ENCODE measurements at places on chromosomes 1 and 21.
A peak's percentile ranks its signal among the peaks of the same experiment; 100 is the strongest.

DNA sequence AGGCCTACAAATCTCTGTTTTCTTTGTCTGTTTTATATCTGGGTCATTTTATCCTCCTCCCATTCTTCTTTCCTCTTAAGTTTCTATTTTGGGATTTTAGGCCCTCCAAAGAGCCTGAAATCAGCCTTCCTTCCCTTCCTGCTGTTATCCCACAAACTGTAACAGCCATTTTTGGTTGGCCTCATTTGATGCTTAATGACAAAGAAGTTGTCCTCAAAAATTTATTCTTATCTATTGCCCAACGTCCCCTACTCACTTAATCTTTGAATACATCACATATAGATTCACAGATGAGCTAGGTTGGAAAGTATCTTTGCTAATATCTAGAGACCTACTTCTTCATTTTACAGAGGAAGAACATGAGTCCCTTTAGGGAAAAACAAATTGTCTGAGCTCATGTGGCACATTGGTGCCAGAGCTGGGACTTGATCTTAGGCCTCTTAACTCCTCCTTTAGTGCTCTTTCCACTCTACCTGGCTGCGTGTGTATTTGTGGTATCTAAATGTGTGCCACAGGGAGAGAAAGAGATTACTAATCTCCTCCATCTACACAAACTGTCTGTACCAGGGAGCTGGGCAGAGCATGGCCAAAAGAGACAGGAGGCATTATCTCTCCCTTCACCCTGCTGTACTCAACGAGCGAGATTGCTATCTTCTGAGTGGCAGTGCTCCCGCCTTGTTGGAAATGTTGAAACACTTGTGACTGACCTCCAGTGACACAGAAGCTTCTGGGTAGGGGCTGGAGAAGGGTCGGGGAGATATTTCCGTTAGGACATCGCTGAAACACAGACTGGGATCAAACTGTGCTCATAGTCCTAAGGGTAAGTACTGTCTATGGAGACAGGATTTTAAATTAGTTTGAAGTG lies 30.1 kb downstream of the RHEX start:
- DNase-seq = peak; percentile 34

GRCh38 chr21:34781526-34781925 lies 112.7 kb downstream of the CLIC6 start:
- no peak for DNase-seq

GRCh38 chr1:2943686-2944260 lies 77.5 kb upstream of the ACTRT2 start:
- no peak for DNase-seq

GRCh38 chr21:43609501-43610340 lies 49.6 kb downstream of the HSF2BP start:
- DNase-seq = peak; percentile 76

DNA sequence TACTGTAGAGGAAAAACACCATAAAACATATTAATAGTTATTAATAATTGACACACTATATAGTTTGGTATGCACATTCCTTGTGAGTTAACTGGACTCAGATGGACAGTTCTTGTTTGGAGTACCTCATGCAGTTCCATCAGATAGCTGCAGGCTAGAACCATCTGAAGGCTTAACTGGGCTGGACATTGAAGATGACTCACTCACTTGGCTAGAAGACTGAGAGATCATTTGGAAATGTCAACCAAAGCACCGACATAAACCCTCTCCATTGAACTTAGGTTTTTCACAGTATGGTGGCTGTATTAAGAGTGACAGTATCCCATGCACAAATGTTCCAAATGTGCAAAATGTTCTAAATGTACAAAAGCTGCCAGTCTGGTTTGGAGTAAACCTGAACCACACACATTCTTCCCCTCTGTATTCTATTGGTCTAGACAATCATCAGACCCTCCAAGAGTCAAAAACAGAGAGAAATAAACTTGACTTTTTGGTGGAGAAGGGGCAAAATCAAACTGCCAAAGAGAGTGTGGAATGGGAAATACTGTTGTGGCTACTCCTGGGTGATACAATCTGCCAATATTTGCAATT lies 708.4 kb downstream of the KCNT2 start:
- no peak for DNase-seq

GRCh38 chr1:172417557-172417956 lies 2.9 kb upstream of the C1orf105 start:
- no peak for DNase-seq

DNA sequence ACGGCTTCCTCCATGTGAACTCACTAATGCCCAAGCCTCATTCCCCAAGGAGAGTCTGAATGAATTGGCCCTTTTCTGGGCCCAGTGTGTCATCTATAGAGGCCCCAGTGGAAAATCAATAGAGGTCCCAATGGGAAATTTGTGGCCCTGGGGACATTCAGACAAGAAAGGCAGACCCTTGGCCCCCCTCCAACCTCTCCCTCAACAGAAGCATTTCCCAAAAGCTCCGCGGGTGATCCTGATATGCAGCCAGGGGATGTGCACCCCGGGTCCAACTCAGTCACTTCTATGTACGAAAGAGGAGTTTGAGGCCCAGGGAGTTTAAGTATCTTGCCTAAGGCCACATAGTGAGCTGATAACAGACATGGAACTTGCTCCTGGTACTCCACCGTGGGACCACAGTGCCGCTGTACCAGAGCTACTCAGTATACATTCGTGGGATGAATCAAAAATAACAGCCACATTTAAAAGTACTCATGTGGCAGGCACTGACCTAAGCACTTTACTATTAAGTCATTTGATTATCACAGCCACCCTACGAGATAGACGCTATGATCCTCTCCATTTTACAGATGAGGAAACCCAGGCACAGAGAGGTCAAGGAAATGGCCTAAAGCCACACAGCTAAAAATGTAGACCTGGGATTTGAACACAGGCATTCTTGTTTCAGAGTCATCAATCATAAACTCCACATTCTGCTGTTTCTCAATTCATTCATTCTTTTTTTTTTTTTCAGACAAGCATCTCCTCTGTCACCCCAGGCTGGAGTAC lies 8.5 kb downstream of the EPHA2 start:
- no peak for DNase-seq

DNA sequence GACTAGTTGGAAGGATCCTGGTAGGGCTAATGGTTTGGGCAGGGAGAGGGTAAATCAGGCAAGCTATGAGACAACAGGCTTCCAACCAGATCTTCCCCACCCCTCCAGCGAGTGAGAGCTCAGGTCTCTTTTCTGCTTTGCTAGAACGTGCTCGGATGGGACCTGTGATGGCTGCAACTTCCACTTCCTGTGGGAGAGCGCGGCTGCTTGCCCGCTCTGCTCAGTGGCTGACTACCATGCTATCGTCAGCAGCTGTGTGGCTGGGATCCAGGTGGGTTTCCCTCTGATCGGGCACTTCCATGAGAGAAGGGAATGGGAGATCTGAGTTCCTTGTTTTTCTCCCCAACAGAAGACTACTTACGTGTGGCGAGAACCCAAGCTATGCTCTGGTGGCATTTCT lies 14.0 kb upstream of the SARS1 start:
- DNase-seq = no peak

- no peak for DNase-seq
Observed at GRCh38 chr1:21492356-21492625, 16.9 kb upstream of the ALPL start.

GRCh38 chr1:214018386-214019268 lies 30.9 kb downstream of the PROX1 start:
- DNase-seq = no peak

GRCh38 chr1:79587229-79587628 lies 580.7 kb upstream of the ADGRL4 start:
- no peak for DNase-seq

- peak; percentile 86 for DNase-seq
Observed at GRCh38 chr21:21163904-21164303, 165.7 kb downstream of the NCAM2 start.

GRCh38 chr1:17990401-17990800 lies 117.2 kb upstream of the IGSF21 start:
- no peak for DNase-seq

DNA sequence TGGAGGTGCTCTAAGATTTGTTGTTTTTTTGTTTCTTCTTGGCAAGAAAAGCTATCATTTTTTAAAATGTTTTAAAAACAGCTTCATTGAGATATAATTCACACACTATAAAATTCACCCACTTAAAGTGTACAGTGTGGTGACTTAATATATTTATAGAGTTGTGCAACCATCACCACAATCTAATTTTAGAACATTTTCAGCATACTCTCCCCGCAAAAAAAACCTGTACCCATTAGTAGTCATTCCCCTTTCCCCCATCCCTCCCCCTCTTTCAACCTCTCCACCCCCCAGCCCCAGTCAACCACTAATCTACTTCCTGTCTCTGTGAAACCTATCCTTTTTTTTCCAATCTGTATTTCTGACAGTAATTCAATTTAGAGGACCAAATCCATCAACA lies 30.6 kb downstream of the ZC3H11B start:
- no peak for DNase-seq

DNA sequence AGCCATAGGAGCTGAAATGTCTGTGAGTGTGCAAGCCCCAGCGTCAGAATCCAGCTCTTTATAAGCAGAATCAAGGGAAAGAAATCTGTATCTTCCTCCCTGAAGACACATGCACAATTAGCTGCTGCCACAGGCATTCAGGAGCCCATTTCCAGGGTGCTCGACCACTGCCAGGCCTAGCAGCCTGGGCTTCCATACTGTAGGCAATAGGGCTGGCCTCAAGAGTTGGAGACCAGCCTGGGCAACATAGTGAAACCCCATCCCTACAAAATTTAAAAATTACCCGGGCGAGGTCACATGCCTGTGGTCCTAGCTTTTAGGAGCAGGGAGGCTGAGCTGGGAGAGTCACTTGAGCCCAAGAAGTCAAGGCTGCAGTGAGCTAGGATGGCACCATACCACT lies 41.0 kb downstream of the NEK2 start:
- DNase-seq = no peak

DNA sequence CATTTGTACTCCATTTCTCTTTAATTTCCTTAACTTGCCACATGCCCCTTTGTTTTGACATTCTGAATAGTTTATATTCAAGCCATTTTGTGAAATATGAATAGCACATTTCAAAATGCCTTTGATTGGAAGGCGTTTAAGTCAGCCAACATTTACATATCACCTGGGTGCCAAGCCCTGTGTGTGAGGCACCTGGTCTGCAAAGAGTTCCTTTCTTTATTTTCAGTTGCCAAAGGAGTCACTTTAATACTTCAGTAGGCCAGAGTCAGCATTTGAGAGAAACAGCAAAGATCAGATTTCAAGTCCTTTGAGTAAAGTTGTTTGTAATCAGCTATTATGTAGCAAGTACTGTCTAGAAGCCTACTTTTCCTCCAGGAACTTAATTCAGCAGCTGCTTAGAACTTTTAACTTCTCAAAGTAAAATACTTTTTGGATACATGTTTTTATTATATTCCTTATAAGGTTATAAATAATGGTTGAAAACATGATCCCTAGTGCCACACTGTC lies 70.8 kb downstream of the DTL start:
- DNase-seq = no peak

DNA sequence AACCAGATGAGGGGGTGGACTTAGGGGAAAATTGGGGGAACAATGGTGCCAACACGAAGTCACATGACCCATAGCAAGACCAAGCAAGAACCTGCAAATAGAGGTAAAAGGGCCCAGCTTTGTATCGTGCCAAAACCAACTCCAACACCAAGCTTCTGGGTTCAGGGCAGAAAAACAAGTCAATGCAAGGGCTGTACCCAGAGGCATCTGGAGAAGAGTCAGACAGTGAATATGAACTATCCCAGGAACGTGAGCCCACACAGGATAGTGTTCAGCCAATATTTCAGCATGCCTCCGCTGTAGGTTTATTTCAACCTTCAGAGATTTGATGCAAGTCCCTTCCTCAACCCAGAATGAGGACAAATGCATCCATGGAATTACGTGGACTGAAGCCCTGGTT lies 15.0 kb upstream of the ZMYM6 start:
- no peak for DNase-seq

- DNase-seq = no peak
Observed at GRCh38 chr21:44706026-44706705, 5.2 kb downstream of the TSPEAR start.

DNA sequence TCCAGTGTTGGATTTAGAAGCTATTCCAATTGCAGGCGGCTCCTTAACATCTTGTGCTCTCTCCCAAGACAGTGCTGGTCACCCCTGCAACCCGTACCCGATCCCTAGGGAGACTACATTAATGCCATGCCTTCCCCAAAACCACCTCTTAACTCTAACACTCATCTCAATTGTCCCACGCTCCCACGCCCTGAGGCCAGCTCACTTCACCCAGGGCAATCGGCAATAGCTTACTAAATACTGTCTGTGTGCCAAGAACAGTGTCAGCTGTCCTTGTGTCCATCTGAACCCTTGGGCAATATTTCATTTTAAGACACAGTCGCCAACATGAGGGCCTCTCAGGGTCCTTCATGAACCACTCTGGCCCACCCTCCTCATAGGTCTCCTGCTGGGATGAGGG lies 13.9 kb downstream of the C1orf198 start:
- no peak for DNase-seq

- peak; percentile 83 for DNase-seq
Observed at GRCh38 chr1:52127181-52128180, 14.4 kb upstream of the ZFYVE9 start.

DNA sequence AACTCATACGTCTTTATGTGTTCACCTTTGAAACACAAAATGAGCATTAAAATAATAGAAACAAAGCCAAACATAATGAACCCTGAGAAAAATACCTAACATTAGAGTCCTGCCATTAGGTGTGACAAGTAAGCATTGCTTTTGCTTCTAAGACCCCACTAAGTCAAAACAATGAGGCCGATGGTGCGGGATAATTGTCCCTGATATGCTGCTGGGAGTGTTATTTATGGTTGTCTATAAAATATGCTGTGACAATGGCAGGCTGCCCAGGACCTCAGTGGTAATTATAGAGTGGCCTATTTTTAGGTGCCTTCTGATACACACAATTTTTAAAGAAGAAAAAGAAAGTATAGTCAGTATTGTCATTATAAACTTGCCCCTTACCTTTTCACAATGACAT lies 1423.1 kb downstream of the AMY1C start:
- DNase-seq = no peak

- peak; percentile 21 for DNase-seq
Observed at GRCh38 chr1:12196641-12197482, 30.1 kb downstream of the TNFRSF1B start.
